Brain (organoid and tissue), 16 donors: ENCODE measurements at places on chromosomes 5 and 9. TPM values are rescaled to one million over a fixed set of nuclear protein-coding genes. Genes with fewer than 3 reads are reported as not detected.

- no peak for DNase-seq
These were observed 6.3 kb downstream of the C5orf15 start for GRCh38 chr5:133962131-133962530.

- no peak for DNase-seq
These were observed 458.4 kb downstream of the KDM4C start for GRCh38 chr9:7216004-7216841.

DNA sequence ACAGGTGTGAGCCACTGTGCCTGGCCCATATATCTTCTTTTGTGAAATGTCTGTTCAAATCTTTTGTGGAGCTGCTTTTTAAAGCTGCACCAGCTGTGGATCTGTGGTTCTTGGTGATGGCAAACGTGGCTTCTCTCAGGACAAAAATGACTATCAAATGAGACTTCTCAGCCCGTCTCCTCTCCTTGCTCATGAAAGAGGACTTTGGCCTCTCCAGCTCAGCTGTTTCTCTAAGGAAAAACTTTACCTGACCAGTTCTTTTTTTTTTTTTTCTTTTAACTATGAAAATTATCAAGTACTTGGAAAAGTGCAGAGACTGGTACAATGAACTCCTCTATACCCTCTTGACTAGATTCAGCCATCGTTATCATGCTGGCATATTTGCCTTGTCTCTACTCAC, 44.8 kb downstream of the RALGPS1 start:
- DNase-seq = no peak

- DNase-seq = no peak
These were observed 111.5 kb upstream of the CCNH start for GRCh38 chr5:87524217-87524616.

DNA sequence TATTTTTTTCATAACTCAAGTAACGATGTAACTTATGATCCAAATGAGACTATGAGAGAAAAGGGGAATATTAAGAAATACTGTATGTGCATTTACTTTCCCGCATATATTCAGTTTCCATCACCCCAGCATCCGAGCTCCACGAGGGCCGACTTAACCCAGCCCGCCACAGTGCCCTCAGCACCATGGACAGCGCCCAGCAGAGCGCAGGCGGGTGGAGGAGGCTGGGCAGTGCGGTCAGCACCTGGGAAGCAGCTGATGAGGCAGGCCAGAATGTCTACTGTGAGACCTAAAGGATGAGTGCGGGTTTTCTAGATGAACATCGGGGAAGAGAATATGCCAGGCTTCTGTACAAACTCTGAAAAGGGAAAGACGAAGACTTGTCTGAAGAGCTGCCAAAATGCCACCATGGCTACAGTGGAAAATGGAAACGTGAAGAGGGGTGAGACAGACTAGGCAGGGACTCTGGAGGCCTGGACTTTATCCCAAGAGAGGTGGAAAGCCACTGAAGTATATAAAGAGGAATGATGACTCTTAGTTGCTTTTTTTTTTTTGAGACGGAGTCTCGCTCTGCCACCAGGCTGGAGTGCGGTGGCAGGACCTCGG, 34.5 kb upstream of the MED27 start:
- peak; percentile 31 for DNase-seq

GRCh38 chr5:135543485-135544304, 7.9 kb upstream of the NEUROG1 start:
- peak; percentile 41 for DNase-seq

DNA sequence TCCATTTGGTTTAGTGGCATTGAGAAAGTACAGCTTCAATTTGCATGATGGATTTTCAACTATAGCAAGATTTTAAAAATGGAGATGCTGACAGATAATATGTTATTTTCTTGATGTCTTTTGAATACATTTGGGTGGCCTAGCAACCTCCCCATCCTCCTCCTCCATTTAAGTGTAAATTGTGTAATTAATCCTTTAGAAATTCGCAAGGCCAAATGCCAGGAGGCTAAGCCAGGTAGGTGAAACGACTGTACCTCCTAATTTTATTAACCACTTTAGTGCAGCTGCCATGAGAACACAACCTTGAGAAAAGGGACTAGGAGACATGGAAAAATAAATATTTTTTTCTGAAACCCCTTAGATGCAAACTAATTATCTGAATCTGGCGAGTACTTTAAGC, 248.8 kb downstream of the MRPS30 start:
- no peak for DNase-seq

GRCh38 chr9:127122176-127123063, at the start of gene ANGPTL2:
Gene ANGPTL2, minus strand, starts transcription at chr9:127122635. Its CDS starts 13,904 bp downstream, at chr9:127108731.
- DNase-seq = peak; percentile 86

DNA sequence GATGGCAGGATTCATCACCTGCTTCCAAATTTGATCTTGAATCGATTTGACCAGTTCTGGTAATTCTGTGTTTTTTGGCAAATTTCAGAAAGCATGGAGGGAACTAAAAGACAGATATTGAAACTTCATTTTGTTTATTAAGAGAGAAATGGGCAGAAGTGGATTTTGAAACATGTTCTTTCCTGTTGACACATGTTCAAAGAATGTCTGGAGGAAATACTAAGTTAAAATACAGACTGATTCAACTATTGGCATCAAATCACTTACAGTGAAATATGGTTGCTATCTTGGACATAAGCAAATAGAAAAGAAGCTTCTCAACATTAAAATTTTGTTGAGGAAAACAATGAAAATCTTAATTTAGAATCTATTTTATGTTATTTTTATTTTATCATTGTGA, 19.3 kb upstream of the GZMK start:
- no peak for DNase-seq

GRCh38 chr9:23779220-23779619, 46.8 kb downstream of the ELAVL2 start:
- DNase-seq = no peak

GRCh38 chr5:161400583-161400982, 145.9 kb downstream of the GABRB2 start:
- DNase-seq = no peak

DNA sequence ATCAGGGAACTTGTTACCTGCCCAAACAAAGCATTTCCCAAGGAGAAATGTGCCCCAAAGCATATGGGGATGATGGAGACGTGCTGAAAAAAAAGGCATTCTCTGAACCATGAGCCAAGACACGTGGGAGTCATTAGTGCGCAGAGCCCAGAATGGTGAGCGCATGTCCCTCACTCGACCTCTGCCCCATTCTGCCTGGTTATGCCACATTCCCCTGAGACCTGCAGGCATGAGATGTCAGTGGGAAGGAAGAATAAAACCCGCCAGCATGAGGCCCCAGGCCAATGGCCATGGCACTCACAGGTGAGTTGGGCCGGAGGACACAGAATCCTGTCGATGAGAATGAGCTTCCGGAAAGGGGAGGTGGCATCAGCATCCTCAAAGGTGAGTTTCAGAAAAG, 228.9 kb downstream of the CDK5RAP2 start:
- DNase-seq = no peak

The SLC2A8 gene
- 23.4 TPM for polyA plus RNA-seq

The CMYA5 gene
- polyA plus RNA-seq = 0.42 TPM

The PGM5 gene
- polyA plus RNA-seq = 2.4 TPM

The IL5 gene
- polyA plus RNA-seq = not detected

The FREM1 gene
- 0.61 TPM for polyA plus RNA-seq

The TSSK1B gene
- polyA plus RNA-seq = not detected

The SLC35D2 gene
- 8.8 TPM for polyA plus RNA-seq

The ASS1 gene
- polyA plus RNA-seq = 146 TPM

The ARAP3 gene
- 3.5 TPM for polyA plus RNA-seq
